ENCODE measurements at places on chromosomes 7 and 10.

GRCh38 chr10:124362568-124362967, 56.2 kb downstream of the OAT start:
- no peak for DNase-seq

DNA sequence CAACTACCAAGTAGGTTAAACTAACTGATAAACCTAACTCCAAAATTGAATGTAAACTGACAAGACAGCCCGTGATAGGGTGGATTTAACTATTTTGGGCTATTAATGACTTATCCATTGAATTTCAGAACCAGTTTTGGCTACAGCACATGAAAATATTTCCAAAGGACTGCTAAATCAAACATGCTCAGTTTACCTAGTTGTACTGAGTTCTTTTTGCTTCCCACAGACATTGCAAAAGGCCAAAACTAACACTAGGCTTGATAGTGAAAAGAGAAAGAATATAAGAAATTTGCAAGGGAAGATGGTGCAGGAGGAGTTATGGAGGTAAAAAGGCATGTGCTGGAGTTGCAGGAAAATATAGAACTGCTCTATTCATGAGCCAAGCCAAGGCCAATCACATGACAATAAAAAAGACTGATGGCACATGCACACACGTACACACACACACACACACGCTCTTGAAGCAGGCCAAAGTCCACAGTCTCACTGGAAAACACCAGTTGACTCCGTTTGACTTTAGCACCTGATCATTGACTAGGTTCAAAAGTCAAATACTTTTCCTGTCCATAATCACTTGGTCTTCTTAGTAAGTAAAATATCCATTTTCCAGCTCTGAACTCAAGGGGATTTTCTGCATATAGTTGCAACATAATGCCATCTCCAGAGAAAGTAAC, 76.0 kb upstream of the AGBL3 start:
- no peak for DNase-seq

DNA sequence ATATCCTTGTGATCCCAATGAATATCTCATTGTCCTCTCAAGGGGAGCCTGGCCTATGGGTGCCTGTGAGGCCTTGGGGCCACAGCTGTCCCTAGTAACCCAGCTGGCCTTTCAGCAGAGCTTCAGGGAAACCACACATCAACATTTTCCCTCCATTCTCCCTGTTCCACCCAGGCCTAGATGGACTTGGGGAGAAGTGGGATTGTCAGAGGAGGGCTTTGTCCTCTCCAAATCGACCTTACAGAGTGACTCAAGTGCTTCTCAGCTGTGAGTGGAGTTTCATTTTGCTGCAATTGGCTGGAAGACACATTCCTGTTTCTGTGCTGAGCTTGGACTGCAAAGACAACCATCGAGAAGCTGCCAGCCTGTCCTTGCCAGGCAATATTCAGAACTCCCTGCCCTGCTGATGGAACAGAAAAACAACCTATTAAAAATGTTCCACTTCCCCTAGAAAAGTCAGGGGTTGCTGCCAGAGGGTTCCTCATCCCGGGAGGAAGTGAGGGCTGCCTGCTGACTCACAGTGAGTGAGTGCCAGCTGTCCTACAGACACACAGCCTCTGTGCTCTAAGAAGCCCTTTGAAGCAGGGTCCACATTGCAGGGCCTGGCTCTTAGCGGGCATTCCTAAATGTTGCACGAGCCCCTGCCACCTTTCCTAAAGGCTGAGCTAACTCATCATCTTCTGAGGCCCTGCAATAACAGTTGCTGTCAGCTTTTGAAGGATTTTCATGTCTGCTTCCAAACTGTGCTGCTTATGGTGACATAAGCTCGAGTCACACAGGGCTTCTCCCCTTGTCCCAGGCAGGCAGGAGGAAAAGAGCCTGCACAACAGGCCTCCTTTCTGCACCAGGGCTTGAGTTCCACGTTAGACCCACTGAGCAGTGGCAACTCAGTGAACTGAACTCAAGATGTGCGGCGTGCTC, 20.5 kb downstream of the STRA8 start:
- no peak for DNase-seq

- DNase-seq, result no peak
Measured at GRCh38 chr7:30065746-30066145, 37.5 kb downstream of the PLEKHA8 start.

DNA sequence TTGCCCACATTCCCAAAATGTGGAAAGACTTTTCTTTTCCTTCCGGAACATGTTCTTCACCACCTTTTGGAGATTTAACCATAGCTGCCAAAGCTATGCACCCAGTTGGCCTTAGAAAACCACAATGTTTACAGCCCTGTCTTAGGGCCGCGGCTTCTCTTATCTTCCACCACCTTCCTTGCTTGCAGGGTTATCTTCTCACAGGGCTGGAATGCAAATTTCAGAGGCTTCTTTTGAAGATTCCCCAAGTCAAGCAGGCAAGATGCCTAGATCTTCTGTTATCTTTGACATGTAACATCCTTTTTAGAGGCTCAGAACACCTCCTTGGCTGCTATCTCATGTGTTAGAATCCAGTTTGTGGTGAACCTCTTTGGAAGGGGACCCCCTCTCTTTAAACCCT, 11.1 kb downstream of the KCTD7 start:
- no peak for DNase-seq

DNA sequence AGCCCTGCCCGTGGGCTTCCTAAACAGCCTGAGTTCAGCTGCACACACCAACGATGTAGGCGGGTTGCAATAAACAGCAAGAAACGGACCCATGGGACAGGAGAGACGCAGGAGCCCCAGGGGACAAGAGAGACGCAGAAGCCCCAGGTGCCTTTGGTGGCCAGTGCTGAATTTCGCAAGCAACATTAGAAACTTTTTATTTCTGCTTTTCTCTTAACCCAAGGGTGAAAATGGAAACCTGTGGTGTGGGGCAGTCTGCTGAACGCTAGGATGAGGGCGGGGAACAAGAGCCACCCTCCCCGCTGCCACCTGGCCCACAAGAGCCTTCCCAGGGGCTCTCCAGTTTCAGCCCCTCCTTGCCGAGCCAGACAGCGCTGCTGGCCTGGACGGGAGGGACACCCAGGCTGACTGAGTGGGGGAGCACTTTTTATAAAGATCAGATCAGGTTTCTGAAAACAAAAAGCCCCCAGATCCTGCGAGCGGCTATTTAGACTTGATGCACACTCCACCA, 20.0 kb upstream of the GPR146 start:
- DNase-seq, result no peak

DNA sequence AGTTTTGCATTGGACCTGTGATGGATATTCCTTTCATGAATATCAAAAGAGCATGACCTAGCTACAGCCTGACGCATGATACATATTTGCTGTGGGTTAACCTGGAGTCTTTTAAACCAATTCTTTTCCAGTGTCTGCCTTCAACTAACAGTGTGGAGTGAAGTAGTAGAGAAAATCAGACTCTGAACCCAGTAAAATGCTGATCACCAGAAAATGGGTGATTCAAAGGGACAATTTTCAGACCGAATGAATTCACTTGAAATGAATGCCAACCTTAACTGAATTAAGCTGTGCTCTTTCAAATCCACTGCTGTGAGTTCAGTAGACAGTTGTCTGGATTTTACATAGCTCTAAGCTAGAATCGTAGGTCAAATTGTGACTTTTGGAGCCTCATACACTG, 123.0 kb downstream of the CDK14 start:
- no peak for DNase-seq

DNA sequence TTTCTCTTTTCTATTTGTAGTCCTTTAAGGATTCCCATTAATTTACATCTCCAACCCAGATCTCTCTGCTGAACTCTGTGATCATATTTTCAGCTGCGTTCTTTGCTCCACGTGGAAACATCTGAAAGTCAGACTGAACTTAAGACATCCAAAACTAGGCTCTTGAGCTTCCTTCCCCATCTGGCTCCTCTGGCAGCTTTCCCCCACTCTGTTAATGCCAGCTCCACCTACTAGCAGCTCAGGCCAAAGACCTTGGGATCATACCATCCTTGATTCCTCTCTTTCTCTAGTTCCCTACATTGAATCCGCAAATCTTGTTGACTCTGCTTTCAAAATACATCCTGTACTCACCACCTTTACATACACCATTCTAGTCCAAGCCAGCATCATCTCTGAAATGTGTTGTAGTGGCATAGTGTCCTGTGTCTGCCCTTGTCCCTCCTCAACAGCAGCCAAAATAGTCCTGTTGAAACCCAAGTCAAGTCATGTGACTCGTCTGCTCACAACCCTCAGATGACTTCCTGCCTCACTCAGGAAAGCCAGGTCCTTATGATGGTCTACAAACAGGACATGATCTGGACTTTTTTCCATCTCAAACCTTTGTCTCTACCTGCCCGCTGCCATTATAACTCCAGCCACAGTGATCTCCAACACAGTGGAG, 7.0 kb downstream of the REEP3 start:
- DNase-seq, result no peak

- DNase-seq, result no peak
Measured at GRCh38 chr7:84043661-84044191, 150.9 kb downstream of the SEMA3A start.

DNA sequence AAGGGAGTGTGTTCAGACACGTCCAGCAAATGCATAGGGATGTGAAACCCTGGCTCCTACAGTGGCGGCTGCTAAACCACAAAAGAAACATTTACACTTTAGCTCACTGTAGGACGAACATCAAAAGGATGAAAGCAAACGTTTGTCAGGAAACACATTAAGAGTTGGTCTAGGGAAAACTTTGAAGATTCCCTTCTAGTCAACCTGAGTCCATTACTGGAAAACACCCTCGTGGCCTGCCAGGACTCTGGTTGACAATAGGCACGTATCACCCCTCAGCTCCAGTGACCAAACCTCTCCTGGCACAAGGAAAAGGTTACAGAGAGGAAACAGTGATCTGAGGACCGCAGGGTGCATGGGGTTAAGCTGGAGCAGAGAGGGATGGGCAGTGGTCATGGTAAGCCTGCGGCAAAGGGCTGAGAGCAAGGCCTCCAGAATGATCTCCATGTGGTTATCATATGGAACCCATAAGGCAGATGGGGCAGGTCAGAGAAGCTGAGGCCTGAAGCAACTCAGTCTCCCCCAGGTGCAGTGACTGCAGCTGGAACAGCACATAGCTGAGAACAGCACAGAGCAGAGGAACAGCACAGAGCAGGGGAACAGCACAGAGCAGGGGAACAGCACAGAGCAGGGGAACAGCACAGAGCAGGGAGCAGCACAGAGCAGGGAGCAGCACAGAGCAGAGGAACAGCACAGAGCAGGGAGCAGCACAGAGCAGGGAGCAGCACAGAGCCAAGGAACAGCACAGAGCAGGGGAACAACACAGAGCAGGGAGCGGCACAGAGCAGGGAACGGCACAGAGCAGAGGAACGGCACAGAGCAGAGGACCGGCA, 49.9 kb downstream of the CHST15 start:
- no peak for DNase-seq

Measured in D721Med (cell line).